Cardiac muscle cell (in vitro differentiated cells and primary cell): ENCODE measurements at places on chromosomes 11 and 22. TPM values are rescaled to one million over a fixed set of nuclear protein-coding genes. Genes with fewer than 3 reads are reported as not detected.
A peak's percentile ranks its signal among the peaks of the same experiment; 100 is the strongest.

DNA sequence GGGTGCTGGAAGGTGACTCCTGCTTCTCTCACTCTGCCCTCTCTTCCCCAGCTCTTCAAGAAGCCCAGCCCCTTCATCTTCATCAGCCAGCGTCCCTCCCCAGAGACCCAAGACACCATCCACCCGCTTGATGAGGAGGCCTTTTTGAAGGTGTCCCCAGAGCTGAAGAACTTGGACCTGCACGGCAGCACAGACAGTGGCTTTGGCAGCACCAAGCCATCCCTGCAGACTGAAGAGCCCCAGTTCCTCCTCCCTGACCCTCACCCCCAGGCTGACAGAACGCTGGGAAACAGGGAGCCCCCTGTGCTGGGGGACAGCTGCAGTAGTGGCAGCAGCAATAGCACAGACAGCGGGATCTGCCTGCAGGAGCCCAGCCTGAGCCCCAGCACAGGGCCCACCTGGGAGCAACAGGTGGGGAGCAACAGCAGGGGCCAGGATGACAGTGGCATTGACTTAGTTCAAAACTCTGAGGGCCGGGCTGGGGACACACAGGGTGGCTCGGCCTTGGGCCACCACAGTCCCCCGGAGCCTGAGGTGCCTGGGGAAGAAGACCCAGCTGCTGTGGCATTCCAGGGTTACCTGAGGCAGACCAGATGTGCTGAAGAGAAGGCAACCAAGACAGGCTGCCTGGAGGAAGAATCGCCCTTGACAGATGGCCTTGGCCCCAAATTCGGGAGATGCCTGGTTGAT lies 12.6 kb downstream of the IL10RA start:
- H3K36me3 ChIP-seq: no peaks in the 10 kb centered on the region
- peaks cover 4% of the 10 kb centered on the region for H3K4me1 ChIP-seq
- no peak overlapping the region for H3K4me3 ChIP-seq
- H3K27me3 ChIP-seq: no peaks in the 10 kb centered on the region
- no peak for DNase-seq
- no peak overlapping the region for H3K27ac ChIP-seq

- H3K27me3 ChIP-seq: no peaks in the 10 kb centered on the region
Observed at GRCh38 chr11:47571895-47572294, 6.5 kb downstream of the PTPMT1 start.

SYNGR1 gene
- total RNA-seq: 40.7 and 61.8 TPM in 2 replicates

DNA sequence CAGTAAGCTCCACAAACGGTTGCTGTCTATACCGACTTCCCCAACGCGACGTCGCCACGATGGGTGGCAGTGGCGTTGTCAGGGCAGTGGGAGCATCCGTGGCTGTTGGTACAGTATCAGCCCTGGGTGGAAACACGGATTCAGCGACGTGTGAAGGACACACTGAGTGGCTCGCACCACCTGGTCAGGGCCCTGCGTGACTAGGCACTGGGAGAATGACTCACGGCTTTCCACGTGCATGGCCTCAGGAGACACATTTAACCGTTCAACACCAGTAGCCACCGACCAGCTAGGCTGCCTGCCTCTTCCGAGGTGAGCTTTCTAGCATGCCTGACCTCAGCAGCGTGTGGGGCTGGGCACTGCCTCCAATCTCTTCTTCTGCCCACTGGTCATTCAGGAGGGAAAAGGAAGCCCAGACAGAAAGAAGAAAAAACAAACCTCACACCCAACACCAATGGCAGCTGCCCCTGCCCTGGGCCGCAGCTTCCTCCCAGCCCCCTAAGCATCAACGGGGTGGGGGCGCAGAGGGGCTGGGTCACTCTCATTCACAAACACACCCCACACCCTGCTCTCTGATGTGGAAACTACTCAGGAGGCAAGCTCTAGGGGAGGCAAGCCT lies 59.0 kb downstream of the MYH9 start:
- H3K27me3 ChIP-seq: no peaks in the 10 kb centered on the region
- H3K4me1 ChIP-seq: peaks cover 83% of the 10 kb centered on the region
- peak overlapping the region; percentile 100 for H3K27ac ChIP-seq
- H3K4me3 ChIP-seq: no peak overlapping the region
- peak; percentile 36 for DNase-seq

GRCh38 chr11:126112547-126112946 lies 49.9 kb upstream of the CDON start:
- no peak overlapping the region for H3K27ac ChIP-seq
- no peaks in the 10 kb centered on the region for H3K36me3 ChIP-seq
- no peak overlapping the region for H3K4me3 ChIP-seq
- no peaks in the 10 kb centered on the region for H3K27me3 ChIP-seq
- peak; percentile 85 for DNase-seq

DCDC1 gene
- total RNA-seq: 1.0 and 1.1 TPM in 2 replicates

GRCh38 chr11:71080239-71081097 lies 171.9 kb downstream of the SHANK2 start:
- H3K27ac ChIP-seq: no peak overlapping the region
- peak; percentile 77 for DNase-seq
- no peaks in the 10 kb centered on the region for H3K27me3 ChIP-seq
- H3K36me3 ChIP-seq: no peaks in the 10 kb centered on the region
- H3K4me3 ChIP-seq: no peak overlapping the region

GRCh38 chr11:477052-477715 lies 27.1 kb downstream of the PTDSS2 start:
- no peaks in the 10 kb centered on the region for H3K36me3 ChIP-seq
- no peaks in the 10 kb centered on the region for H3K4me1 ChIP-seq
- no peak overlapping the region for H3K4me3 ChIP-seq
- DNase-seq: no peak
- no peaks in the 10 kb centered on the region for H3K27me3 ChIP-seq
- H3K27ac ChIP-seq: no peak overlapping the region

GRCh38 chr11:86610559-86611341 lies 61.7 kb downstream of the ME3 start:
- H3K36me3 ChIP-seq: no peaks in the 10 kb centered on the region
- H3K27ac ChIP-seq: peak overlapping the region; percentile 72
- H3K27me3 ChIP-seq: no peaks in the 10 kb centered on the region
- no peak overlapping the region for H3K4me3 ChIP-seq
- no peak for DNase-seq

BIRC2 gene
- total RNA-seq: 37.8 and 40.4 TPM in 2 replicates

RIC8A gene
- 84.3 and 102 TPM in 2 replicates for total RNA-seq

GRCh38 chr11:123479048-123479837 lies 49.2 kb downstream of the GRAMD1B start:
- no peaks in the 10 kb centered on the region for H3K27me3 ChIP-seq
- no peak overlapping the region for H3K27ac ChIP-seq
- no peak overlapping the region for H3K4me3 ChIP-seq
- no peaks in the 10 kb centered on the region for H3K36me3 ChIP-seq

- H3K4me3 ChIP-seq: no peak overlapping the region
- no peaks in the 10 kb centered on the region for H3K36me3 ChIP-seq
- H3K27ac ChIP-seq: no peak overlapping the region
- no peaks in the 10 kb centered on the region for H3K4me1 ChIP-seq
- no peak for DNase-seq
Observed at GRCh38 chr11:104876861-104877431, 21.3 kb downstream of the CASP12 start.

GRCh38 chr11:126048197-126048596 lies 14.5 kb downstream of the CDON start:
- DNase-seq: no peak
- H3K4me3 ChIP-seq: no peak overlapping the region
- no peaks in the 10 kb centered on the region for H3K36me3 ChIP-seq

DNA sequence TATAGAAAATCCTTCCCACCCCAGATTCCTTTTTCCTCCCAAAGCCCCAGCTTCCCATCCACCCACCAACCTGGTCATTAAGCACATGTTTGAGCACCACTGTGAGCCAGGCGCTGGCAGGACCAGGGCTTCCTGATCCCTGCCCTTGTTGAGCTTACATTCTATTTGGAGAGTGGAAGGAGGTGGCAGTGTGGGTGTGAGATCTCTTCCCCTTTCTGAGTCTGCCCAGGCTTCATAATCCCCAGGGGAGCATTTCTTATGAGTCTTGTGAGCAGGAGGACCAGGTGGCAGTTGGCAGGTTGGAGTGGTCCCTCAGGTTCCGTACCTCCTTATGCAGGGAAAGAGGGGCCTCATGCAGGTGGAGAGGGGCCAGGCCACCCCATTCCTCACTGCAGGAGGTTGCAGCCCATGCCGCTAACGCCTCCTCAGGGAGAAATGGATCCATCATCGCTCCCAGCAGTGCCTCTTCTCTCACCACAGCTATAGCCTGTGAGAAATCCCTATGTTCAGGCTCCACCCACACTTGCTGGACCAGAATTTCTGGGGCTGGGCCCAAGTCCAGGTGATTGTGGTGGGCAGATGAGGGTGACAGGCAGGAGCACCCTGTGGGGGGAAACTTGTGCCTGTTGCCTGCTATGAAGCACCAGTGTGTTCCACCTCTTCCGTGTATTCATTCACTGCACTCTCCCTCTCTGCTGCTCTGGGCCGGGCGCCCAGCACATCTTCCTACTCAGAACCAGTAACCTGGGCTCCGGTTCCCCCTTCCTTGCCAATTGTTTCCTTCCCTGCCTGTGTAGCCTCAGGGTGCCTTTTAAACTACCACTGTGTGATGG lies 23.5 kb downstream of the UBE2L3 start:
- H3K4me3 ChIP-seq: no peak overlapping the region
- H3K4me1 ChIP-seq: peaks cover 10% of the 10 kb centered on the region
- peak overlapping the region; percentile 51 for H3K27ac ChIP-seq
- no peaks in the 10 kb centered on the region for H3K27me3 ChIP-seq
- no peak for DNase-seq

PGA5 gene
- 0.89 and 3.2 TPM in 2 replicates for total RNA-seq

DNA sequence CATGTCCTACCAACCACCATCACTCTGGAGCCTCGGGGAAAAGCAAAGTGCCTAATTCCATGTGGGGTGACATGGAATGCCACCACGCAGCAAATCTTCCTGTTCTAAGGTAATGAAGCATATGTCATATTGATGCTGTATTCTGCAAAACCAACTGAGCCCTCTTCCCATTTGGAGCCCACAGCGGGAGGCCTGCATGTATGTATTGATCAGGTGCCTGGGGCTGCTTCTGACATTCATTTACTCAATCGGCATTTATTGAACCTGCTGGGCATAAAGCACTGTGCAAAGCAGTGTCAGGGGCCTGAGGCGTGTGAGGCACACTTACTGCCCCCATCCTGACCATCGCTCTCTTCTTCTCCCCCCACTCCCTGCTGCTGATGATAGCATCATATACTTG lies 39.1 kb downstream of the ANKK1 start:
- H3K27ac ChIP-seq: no peak overlapping the region
- no peak for DNase-seq
- H3K4me1 ChIP-seq: peaks cover 7% of the 10 kb centered on the region
- no peak overlapping the region for H3K4me3 ChIP-seq
- no peaks in the 10 kb centered on the region for H3K36me3 ChIP-seq
- no peaks in the 10 kb centered on the region for H3K27me3 ChIP-seq

DNA sequence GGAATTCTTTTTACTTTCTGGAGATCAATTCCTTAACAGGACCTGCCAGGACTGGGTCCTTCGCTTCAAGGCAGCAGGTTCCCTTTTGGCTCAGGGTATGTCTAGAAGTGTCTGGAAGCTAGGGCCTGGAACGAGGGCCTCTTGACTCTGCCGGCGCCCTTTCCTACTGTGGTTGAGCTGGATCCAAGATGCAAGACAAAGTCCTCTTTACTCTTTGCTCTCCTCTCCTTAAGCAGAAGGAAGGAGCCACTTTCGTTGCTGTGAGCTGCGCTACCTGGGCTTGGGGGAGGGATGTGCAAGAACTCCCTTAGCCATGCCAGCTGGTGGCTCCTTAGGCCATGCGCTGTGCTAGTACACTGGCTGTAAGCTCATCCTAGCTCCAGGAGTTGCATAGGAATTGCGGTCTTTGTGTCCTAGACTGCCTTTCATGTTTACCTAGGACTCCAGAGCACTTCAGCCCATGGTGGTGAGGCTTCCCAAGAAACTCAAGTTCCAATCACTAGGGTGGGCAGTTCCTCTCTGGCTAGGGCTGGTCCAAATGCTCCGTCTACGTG lies 18.1 kb downstream of the GLB1L2 start:
- H3K36me3 ChIP-seq: no peaks in the 10 kb centered on the region
- H3K27me3 ChIP-seq: no peaks in the 10 kb centered on the region
- no peak overlapping the region for H3K4me3 ChIP-seq
- no peaks in the 10 kb centered on the region for H3K4me1 ChIP-seq

NDUFC2 gene
- total RNA-seq: 123 and 247 TPM in 2 replicates

CELF1 gene
- total RNA-seq: 72.2 and 178 TPM in 2 replicates

GRCh38 chr22:47352920-47353700 lies 590.7 kb downstream of the TBC1D22A start:
- H3K4me3 ChIP-seq: no peak overlapping the region
- H3K27me3 ChIP-seq: no peaks in the 10 kb centered on the region
- no peak overlapping the region for H3K27ac ChIP-seq
- H3K4me1 ChIP-seq: no peaks in the 10 kb centered on the region
- no peaks in the 10 kb centered on the region for H3K36me3 ChIP-seq

DNA sequence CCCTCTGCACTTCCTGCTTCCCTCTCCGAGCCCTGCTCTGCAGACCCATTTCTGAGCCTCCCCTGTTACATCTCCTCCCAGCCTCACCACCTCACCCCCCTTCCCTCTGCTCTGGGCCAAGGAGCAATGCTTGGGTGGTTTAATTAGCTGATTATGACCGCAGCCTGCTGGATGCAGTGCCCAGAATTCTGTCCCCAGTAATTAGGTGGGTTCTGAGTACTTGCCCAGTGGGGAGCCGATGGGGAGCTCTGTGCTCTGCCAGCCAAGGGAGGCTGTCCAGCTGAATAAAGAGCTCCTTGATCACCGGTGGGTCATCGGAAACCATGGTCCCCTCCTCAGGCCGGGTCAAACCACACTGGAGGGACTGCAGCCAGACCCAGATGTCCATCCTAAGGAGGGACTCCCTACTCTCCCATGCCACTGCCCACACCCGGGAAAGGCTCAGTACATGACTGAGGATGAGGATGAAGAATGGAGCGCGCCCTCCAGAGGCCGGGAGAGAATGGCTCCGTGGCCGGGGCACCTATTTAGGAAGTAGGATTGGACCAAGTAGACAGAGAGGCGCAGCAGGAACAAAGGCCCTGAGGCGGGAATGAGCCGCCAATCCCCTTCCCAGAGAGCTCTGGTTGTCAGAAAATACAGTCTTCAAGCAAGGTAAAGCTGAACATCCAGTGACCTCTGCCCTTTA lies 9.1 kb downstream of the ARRB1 start:
- H3K4me1 ChIP-seq: peaks cover 29% of the 10 kb centered on the region
- no peak overlapping the region for H3K4me3 ChIP-seq
- no peak for DNase-seq
- H3K36me3 ChIP-seq: no peaks in the 10 kb centered on the region

DNA sequence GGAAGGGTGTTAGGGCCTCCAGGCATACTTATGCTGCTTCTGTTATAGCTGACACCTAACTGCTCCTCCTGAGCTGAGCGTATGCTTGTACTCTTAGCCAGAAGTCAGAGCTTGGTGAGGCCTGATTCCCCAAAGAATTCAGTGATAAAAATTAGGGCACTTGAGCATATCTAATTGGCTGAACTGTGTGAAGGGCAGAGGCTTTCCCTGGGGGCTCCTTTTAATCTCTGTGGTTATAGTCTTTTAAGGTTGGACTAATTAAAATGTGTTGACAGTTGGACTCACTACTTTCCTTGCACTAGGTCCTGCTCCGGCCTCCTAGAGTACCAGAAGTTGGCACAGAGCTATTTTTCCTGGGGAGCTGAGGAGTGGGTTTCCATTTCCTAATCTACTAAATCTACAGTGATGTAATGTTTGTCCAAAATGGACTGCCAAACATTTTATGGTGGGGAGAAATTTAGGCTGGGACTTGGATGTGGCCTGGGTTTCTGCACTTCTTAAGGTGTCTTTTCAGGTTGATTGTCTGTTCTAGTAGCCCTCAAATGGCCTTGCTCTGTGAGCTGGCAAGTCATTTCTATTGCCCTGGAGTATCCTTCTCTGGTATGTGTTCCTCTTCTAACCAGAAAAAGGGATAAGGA lies 18.4 kb downstream of the STIM1 start:
- peaks cover 56% of the 10 kb centered on the region for H3K27me3 ChIP-seq
- H3K4me1 ChIP-seq: peaks cover 6% of the 10 kb centered on the region
- no peaks in the 10 kb centered on the region for H3K36me3 ChIP-seq
- DNase-seq: peak; percentile 41
